ENCODE measurements at places on chromosomes 6 and 20. TPM values are rescaled to one million over a fixed set of nuclear protein-coding genes. Genes with fewer than 3 reads are reported as not detected.

The ZNF165 gene
- total RNA-seq, result 0.09 TPM

The SCUBE3 gene
- 0.88 TPM for total RNA-seq

The MAPK13 gene
- 0.46 TPM for total RNA-seq

GRCh38 chr6:90149280-90149679 lies 147.4 kb downstream of the BACH2 start:
- no peak for DNase-seq

- DNase-seq, result no peak
These were observed 734 bp upstream of the OGFRL1 start for GRCh38 chr6:71287926-71288227.

- DNase-seq, result peak; percentile 32
These were observed 101.1 kb downstream of the DLGAP4 start for GRCh38 chr20:36407199-36407733.

DNA sequence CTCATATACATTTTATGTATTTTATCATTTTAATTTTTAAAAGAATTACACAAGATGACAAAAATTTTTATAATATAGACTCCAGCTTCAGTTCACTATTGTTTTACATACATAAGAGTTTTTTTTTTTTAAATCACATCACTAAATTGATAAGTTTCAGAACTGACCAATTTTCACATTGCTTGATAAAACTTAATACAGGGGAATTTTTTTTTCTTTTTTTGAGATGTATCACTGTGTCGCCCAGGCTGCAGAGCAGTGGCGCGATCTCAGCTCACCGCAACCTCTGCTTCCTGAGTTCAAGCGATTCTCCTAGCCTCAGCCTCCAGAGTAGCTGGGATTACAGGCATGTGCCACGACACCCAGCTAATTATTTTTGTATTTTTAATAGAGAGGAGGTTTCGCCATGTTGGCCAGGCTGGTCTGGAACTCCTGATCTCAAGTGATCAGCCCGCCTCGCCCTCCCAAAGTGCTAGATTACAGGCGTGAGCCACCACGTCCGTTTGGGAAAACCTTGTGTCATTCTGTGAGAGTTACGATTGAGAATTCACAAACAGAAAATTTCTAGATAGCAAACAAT lies 36.6 kb upstream of the BTN3A2 start:
- DNase-seq, result peak; percentile 21

GRCh38 chr6:48401016-48401415 lies 290.0 kb upstream of the PTCHD4 start:
- DNase-seq, result no peak

The TREML2 gene
- total RNA-seq, result not detected

DNA sequence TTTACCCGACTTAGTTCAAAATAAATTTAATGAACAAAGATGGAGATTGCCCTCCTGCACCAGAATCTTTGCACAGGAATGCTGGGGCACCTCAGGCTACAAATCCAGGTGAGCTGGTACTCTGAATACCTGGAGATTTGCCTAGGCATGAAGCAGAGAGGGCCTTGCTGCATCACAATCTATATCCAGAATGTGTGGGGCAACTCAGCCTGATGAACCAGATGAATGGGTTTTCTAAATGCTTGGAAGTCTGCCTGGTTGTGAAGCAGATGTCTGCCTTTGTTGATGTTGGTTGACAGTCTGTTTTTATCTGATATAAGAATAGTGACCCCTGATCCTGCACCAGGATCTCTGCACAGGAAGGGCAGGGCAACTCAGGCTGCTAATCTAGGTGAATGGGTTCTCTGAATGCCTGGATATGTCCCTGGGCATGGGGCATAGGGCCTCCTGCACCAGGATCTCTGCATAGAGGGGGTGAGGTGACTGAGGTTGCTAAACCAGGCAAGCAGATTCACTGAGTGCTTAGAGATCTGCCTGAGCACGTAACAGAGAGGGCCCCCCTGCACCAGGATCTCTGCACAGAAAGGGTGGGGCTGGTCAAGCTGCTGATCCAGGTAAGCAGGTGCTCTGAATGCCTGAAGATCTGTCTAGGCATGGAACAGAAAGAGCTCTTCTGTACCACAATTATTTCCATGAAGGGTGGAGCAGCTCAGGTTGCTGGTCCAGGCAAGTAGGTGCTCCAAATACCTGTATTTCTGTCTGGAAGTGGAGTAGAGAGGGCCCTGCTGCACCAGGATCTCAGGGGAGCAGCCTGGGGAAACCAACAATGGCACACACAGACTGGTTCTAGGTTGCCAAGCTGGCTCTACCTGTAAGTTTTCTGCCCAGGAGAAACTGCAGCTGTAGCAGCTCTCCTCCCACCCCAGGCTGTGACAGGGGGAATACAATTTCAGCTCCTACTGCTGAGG lies 437.5 kb downstream of the MMUT start:
- no peak for DNase-seq

DNA sequence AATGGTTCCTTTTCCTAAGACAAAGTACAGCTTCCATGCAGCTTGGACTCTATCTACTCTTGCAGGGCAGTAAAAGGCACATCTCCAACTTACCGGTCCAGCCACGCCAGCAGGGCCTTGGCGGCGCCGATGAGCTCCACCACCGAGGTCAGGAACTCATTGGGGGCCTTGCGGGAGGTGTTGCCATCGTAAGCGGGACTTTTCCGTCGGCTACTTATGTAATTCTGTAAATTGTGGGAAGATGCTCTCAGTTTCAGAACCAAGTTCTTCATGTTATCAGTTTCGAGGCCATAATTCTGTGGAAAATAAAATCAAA lies 68.5 kb downstream of the CNKSR3 start:
- DNase-seq, result no peak

The ENPP4 gene
- total RNA-seq, result not detected

Data from A172 (cell line).